Fibroblast of villous mesenchyme (primary cell): ENCODE measurements at places on chromosomes 2 and 18.

- DNase-seq = no peak
Observed at GRCh38 chr2:222795450-222796357, 65.1 kb upstream of the ACSL3 start.

DNA sequence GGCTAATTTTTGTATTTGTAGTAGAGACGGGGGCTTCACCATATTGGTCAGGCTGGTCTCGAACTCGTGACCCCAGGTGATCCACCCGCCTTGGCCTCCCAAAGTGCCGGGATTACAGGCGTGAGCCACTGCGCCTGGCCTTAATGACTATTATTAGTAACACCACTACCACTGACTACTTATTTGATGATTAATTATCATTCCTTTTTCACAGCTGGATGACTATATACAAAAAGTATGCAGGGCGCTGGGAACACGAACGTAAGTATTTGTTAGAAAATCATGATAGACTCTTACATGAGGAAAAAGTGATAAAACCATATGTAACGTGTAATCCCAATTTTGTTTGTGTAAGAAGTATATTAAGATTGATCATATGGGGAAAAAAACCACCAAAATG is 21.6 kb downstream of the DARS1 start:
- peak; percentile 71 for DNase-seq

GRCh38 chr2:220276741-220277444 is 649.5 kb downstream of the SLC4A3 start:
- peak; percentile 49 for DNase-seq

GRCh38 chr2:1600191-1601066 is 143.9 kb downstream of the PXDN start:
- peak; percentile 98 for DNase-seq

- peak; percentile 11 for DNase-seq
Observed at GRCh38 chr2:51981783-51982182, 949.9 kb upstream of the NRXN1 start.

- no peak for DNase-seq
Observed at GRCh38 chr2:233990261-233990798, 60.2 kb upstream of the SPP2 start.

- no peak for DNase-seq
Observed at GRCh38 chr2:110744429-110744828, 12.1 kb downstream of the ACOXL start.

- no peak for DNase-seq
Observed at GRCh38 chr2:186496401-186496800, 10.3 kb downstream of the ZC3H15 start.

- DNase-seq = peak; percentile 39
Observed at GRCh38 chr2:76599732-76600368, 889.1 kb upstream of the GCFC2 start.

GRCh38 chr2:231250146-231250545 is 51.7 kb downstream of the ARMC9 start:
- DNase-seq = no peak

GRCh38 chr2:3870222-3870621 is 166.8 kb downstream of the DCDC2C start:
- DNase-seq = no peak

GRCh38 chr2:223442847-223443246 is 159.3 kb downstream of the SCG2 start:
- no peak for DNase-seq

- no peak for DNase-seq
Observed at GRCh38 chr2:201108341-201108740, 7.6 kb upstream of the CFLAR start.

DNA sequence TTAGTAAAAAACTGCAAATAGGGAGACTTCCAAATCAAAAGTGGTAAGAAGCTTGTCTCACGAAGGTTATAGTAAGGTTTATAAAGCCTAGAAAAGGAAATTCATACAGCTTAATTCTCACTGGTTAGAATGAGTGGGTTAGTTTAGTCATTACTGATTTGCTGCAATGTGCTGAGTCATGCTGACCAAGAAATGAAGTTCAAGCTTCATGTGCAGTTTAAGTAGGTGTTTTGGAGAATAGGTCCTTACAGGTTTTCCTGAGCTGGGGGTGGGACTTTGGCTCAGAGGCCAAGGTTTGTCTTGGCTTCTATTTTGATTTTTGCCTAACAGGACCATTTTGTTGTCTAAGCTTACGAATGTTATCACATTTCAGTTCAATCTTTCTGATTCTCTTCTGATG is 15.1 kb downstream of the CLIP4 start:
- DNase-seq = peak; percentile 82
